Epithelial cell of alveolus of lung (primary cell): ENCODE measurements at places on chromosomes 12 and 14. TPM values are rescaled to one million over a fixed set of nuclear protein-coding genes. Genes with fewer than 3 reads are reported as not detected.

EID3 gene
- 1.0 and 10.1 TPM in 2 replicates for total RNA-seq

CISTR gene
- not detected in 2 replicates for total RNA-seq

SAMD15 gene
- 0.39 and 0.48 TPM in 2 replicates for total RNA-seq

GPR162 gene
- 2.1 and 20.3 TPM in 2 replicates for total RNA-seq

ASCL1 gene
- not detected in 2 replicates for total RNA-seq

ITPK1 gene
- 17.1 and 19.0 TPM in 2 replicates for total RNA-seq

ADCY6 gene
- 15.8 and 42.2 TPM in 2 replicates for total RNA-seq

PTPRR gene
- total RNA-seq: not detected in 2 replicates

COX8C gene
- not detected in 2 replicates for total RNA-seq

P2RX7 gene
- 0.26 TPM in 1 of 2 replicates, not detected in the other for total RNA-seq

CPNE8 gene
- total RNA-seq: 0.91 and 1.8 TPM in 2 replicates

ACSM4 gene
- not detected in 2 replicates for total RNA-seq

TEX52 gene
- total RNA-seq: not detected in 2 replicates

JAG2 gene
- 0.48 and 0.78 TPM in 2 replicates for total RNA-seq

RGS6 gene
- not detected in 2 replicates for total RNA-seq
